SHP77 treated with DMSO at 0.1 percent for 48 hours (cell line): ENCODE measurements at places on chromosomes 6 and 20.

GRCh38 chr6:46251583-46252339 lies 81.0 kb upstream of the ENPP5 start:
- no peak for DNase-seq

- DNase-seq, result no peak
These were observed 115.2 kb upstream of the AKIRIN2 start for GRCh38 chr6:87817183-87817582.

- no peak for DNase-seq
These were observed 150.0 kb downstream of the PHACTR1 start for GRCh38 chr6:12866422-12867029.

DNA sequence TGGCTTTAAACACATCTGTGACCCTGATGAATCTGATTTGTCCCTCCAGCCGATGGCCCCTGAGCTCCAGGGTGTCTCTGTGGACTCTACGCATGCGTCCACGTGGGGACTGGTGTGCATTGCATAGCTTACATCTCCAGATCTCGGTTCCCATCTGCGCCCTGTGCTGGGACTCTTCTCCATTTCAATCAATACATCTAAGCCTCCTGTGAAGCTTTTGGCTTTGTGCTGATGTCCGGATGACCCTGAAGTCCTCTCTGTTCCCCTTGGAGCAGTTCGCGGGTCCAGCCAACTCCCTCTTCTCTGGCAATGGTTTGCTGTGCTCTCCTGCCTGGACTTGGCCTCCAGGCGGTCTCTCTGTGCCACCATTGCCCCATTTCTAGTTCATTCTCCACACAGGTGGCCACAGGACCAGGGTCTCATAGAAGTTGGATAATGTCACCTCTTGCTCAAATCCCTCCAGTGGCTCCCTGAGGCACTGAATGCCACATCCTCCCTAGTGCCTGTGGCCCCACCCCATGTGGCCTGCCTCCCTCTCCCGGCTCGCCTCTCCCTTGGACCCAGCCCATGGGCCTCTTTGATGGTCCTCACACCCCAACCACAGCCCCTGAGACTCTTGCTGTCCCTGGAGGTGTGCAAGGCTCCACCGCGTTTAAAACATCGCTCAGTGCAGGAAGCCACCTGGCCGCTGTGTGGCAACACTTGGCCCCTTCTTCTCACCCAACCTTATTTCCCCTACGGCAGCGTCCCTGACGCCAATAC lies 155.4 kb downstream of the SYCP2 start:
- DNase-seq, result no peak

DNA sequence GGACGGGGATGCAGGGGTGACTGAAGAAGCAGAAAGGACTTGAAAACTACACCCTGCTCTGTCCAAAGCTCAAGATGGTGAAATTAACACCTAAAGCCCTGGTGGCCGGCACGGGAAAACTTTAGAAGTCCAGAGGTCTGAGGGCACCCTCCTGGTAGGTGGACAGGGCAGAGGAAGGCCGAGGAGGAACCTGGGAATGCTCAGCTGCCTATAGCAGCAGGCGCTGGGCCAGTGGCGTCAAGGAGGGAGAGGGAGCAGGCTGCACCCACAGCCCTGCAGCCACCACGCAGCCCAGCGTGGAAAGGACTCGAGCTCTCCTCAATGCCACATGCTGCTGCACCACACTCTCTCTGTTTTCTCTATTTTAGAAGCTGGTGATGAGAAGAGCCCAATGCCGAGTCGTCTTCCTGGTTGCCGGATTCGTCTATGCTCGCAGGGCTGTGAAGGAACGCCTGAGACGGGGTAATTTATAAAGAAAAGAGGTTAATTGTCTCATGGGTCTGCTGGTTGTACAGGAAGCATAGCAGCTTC lies 248.3 kb upstream of the AFDN start:
- no peak for DNase-seq

- no peak for DNase-seq
These were observed 207.9 kb upstream of the EYA4 start for GRCh38 chr6:133033263-133033662.

DNA sequence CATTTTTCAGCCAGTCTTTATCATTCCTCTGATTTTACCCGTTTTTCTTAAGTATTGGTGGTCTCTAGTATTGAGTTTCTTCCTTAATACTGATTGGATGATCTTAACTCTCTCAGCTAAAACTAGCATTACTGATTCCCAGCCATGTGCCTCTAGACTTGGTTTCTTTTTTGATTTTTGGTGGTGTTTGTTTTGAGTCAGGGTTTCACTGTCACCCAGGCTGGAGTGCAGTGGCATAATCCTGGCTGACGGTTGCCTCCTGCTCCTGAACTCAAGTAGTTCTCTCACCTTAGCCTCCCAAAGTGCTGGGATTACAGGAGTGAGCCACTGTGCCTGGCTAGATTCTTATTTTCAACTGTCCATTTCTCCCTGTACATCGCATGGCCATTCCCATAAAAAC lies 24.9 kb downstream of the DPPA5 start:
- no peak for DNase-seq

GRCh38 chr6:155250701-155251381 lies 13.0 kb upstream of the CLDN20 start:
- DNase-seq, result no peak

DNA sequence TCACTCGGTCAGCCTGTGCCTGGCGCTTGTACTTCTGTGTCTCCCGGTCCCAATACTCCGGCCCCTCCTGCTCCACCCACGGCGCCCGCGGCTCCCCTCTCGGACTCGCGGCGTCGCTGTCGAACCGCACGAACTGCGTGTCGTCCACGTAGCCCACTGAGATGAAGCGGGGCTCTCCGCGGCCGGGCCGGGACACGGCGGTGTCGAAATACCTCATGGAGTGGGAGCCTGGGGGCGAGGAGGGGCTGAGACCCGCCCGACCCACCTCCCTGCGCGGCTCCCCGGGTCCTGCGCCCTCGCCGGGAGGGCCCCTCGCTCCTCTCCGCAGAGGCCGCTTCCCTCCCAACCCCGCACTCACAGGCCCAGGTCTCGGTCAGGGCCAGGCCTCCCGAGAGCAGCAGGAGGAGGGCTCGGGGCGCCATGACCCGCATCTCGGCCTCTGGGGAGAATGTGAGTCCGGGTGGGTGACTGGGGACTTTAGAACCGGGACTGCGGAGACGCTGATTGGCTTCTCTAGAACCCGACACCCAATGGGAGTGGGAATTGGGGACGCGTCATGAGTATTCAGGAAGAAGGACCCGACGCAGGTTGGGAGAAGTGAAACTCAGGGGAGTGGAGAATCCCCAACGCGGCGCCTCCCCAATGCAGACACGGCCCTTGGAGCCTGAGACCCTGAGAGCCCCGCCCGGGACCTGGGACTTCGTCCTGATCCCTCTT lies at the start of gene HLA-C:
Gene HLA-C, minus strand, starts transcription at position 452 of the 717 bp plus-strand sequence. Its CDS starts 21 bp downstream, at position 431.
- no peak for DNase-seq

GRCh38 chr6:33298773-33299236 lies at the start of gene RGL2:
TSS of gene RGL2 (minus strand) at chr6:33298942. CDS start at chr6:33298610, 332 bp downstream.
- DNase-seq, result no peak

DNA sequence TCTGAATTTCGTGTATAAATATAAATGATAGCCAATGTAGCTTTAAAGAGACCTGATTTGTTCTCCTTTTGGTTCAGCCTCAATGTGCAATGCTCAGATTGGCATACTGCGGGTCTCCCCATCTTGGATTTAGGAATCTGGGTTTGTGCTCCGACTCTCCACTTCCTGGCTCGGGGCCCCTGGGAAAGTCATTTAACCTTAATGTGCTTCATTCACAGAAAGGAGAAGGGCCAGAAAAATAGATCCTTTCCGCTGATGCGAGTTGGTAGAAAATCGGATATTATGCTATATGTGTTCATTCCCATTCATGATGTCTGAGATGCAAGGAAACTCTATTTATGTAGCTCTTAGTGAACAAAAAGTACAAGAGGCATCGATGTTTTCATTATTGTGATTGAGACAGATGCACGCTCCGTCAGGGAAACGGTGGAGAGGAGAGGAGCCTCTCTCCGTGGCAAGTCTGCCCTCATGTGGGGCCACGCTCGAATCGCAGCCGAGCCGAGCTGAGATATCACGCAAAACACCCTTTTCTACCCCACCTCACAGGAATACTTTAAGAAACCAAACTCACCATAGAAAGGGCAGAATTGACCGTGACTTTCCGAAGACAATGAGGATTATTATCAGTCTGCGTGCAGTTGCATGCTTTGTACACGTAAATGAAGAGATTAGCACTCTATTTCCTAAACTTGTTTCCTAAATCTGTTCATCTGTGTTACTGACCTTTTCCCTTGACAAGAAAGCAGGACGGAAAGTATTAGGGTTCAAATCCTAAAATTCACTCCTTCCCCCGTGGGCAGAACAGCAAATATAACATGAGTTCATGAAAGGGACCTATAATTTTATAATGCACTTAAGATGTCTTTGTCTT lies 136.6 kb downstream of the COL9A1 start:
- DNase-seq, result peak; percentile 43

DNA sequence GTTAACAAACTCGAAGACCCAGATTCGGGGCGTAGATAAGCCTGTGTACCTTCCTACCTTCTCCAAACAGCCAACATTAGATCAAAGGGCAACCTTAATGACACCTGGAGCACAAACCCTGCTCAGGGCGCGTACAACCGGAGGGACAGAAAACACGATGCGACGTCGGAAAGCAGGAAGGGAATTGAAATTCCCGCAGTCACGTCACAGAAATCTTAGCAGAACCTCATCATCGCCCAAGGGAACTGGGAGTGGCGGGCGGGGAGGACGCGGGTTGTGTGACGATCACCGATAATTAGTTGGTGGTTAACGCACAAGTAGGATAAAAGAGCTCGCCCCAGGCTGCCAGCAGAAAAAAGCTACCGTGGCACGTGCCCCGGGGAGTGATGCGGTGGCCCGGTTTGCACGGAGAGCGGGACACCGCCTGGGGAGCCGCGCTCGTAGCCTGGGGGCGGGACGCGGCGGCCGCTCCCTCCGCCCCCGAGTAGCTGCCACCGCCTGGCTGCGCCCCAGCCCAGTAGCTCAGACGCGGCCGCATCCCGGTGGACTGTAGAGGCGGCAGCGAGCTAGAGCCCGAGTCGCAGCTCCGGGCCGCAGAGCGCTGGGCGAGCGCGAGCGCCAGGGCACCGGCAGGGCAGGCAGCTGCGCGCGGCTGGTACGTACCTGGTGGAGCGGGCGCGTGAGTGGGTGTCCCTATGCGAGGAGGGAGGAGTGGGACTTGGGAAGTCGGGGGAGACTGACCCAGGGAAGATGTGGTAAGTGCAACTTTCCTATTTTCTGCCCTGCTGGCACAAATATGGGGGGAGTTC lies at the start of gene PKIB:
Gene PKIB, plus strand, starts transcription at position 525 of the 809 bp plus-strand sequence. CDS start 107,390 bp downstream, outside the sequence.
- DNase-seq, result peak; percentile 82
